DMS153 (cell line): ENCODE measurements at places on chromosomes 16 and 17.

- no peak for DNase-seq
Observed at GRCh38 chr16:85246473-85246872, 134.2 kb upstream of the CIBAR2 start.

- peak; percentile 10 for DNase-seq
Observed at GRCh38 chr16:28326881-28327610, 34.7 kb downstream of the SBK1 start.

DNA sequence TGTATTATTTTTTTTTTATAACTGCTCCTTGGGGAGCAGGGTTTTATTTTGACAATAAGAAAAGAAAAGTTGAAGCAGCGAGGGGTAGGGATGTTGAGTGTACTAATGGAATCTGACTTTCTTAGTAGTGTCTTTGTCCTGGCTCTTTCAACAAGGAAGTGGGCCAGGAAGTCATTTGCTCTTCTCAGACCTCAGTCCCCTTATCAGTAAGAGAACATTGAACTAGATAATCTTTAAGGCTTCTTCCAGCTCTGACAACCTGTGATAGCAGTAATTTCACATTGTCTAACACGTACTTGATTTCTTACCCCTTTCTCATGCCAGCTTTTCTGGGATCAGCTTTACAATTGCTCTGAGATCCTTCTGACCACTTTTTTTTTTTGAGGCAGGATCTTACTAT is 8.3 kb downstream of the LIG3 start:
- no peak for DNase-seq

- DNase-seq, result peak; percentile 42
Observed at GRCh38 chr16:396199-396598, 800 bp upstream of the NME4 start.

GRCh38 chr17:10205549-10206185 is 7.3 kb upstream of the GAS7 start:
- DNase-seq, result no peak

DNA sequence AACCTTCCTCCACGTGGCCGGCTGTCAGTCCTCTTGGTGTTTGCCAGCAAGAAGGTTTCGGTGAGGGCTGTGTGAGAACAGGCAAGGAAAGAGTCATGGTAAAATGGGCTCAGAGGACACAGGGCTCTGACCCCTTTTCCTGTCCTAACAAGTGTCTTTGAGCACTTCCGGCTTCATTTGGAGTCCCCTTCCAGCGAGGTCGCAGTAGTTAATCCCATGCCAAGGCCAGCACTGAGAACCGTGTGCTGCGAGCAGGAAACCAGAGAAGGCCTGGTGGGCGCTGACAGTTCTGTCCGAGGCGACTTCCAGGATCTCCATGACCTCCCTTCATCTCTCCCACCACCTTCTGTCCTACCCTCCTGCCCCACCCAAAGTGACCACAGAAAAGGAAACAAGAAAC is 168.1 kb downstream of the ZFHX3 start:
- no peak for DNase-seq

DNA sequence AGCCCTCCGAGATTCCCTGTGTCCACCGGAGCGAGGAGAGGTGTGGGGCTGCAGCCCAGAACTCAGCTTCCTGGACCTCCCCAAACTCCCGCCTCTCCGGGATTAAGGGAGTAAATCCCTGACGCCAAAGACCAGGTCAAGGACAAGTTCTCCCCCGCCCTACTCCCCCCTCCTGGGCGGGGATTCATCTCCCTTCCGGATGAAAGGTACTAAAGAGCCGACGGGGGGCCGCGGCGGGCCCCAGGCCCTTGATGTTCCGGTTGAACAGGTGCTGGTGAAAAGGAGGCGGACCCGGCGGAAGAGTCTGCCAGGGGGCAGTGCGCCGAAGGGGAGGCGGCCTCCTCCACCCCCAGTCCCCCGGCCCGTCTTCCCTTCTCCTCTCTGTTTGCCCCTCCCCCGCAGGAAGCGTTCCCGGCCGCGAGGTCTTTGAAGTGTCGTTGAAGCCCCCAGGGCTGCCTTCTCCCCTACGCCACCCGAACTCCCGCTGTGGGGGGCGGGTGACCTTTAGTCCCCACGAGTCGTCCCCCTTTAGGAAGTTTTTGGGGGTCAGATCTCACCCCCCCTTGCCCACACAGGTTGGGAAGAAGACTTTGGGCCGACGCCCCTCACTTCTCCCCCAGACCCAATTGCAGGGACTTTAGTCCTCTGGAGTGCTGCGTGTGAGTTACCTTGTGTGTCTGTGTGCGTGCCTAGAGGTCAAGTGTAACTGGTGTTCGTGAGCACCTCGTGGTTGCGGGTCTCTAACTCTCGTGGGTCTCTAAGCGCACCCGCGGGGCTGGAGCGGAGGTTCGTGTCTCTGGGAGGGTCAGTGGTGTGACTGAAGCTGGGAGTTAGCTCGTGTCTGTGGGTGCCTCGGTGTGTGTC is 1.1 kb upstream of the MLLT6 start:
- DNase-seq, result peak; percentile 96

- DNase-seq, result no peak
Observed at GRCh38 chr17:688100-688989, 26.3 kb downstream of the VPS53 start.

- DNase-seq, result no peak
Observed at GRCh38 chr17:72926171-72926570, 166.3 kb downstream of the SLC39A11 start.

GRCh38 chr17:79842656-79843473 is 3.6 kb upstream of the CBX4 start:
- no peak for DNase-seq

DNA sequence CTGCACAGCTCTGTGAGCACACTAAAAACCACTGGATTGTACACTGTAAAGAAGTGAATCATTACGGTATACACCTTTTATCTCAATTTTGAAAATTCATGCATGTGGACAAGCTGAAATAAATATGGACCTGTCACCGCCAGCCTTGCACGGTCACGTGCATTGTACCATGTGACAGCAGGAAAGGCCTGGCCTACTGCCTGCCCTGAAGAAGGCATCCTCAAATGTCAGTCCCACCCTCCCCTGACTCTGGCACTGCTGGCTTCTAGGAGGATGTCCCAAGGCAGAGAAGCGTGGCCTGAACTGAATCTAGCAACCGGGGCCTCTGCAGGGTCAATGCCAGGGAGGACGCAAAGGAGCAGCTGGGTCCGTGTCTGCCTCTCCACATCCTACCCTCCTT is 34.6 kb downstream of the SLC38A8 start:
- DNase-seq, result no peak

DNA sequence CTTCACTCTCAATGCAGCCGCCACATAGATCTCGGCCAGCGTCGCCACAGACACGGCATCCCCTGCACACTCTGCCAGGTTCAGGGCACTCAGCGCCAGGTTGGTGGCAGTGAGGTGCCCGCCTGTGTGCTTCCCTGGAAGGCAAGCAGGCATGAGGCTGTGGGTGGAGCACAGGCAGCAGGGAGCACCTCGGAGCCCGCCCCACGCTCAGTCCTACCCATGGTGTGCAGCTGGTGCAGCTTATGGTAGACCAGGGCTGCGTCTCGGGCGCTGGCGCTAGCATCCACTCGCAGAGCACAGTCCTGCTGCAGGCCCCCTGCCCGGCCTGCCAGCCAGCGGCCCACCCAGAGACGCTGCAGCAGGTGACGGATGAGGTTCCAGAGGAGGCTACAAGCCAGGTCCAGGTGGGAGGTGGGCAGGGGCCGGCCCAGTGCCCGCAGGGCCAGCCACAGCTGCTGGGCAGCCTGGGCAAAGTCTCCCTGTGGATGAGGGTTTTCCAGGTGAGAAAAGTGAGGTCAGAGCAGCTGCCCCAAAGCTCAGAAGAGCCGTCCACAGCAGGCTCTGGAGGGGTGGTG is 20.5 kb downstream of the SREBF1 start:
- no peak for DNase-seq

DNA sequence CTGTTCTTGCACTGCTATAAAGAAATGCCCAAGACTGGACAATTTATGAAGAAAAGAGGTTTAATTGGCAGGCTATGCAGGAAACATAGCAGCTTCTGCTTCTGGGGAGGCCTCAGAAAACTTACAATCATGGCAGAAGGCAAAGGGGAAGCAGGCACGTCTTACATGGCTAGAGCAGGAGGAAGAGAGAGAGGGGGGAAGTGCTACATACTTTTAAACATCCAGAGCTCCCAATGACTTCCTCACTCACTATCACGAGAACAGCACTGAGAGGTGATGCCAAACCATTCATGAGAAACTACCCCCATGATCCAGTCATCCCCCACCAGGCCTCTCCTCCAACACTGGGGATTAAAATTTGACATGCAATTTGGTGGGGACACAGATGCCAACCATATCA is 13.3 kb downstream of the WFIKKN2 start:
- DNase-seq, result no peak

DNA sequence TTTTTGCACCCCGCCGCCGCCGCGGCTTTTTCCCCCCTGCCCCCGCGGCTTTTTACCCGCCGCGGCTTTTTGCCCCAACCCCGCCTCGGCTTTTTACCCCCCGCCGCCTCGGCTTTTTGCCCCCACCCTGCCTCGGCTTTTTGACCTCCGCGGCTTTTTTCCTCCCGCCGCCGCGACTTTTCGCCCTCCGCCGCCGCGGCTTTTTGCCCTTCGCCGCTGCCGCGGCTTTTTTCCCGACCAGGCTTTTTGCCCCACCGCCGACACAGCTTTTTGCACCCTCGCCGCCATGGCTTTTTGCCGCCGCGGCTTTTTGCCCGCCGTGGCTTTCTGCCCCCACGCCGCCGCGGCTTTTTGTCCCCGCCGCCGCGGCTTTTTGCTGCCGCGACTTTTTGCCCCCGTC is 137.0 kb upstream of the TP53TG3D start:
- DNase-seq, result no peak

- DNase-seq, result no peak
Observed at GRCh38 chr16:73724503-73724902, 572.1 kb upstream of the PSMD7 start.

DNA sequence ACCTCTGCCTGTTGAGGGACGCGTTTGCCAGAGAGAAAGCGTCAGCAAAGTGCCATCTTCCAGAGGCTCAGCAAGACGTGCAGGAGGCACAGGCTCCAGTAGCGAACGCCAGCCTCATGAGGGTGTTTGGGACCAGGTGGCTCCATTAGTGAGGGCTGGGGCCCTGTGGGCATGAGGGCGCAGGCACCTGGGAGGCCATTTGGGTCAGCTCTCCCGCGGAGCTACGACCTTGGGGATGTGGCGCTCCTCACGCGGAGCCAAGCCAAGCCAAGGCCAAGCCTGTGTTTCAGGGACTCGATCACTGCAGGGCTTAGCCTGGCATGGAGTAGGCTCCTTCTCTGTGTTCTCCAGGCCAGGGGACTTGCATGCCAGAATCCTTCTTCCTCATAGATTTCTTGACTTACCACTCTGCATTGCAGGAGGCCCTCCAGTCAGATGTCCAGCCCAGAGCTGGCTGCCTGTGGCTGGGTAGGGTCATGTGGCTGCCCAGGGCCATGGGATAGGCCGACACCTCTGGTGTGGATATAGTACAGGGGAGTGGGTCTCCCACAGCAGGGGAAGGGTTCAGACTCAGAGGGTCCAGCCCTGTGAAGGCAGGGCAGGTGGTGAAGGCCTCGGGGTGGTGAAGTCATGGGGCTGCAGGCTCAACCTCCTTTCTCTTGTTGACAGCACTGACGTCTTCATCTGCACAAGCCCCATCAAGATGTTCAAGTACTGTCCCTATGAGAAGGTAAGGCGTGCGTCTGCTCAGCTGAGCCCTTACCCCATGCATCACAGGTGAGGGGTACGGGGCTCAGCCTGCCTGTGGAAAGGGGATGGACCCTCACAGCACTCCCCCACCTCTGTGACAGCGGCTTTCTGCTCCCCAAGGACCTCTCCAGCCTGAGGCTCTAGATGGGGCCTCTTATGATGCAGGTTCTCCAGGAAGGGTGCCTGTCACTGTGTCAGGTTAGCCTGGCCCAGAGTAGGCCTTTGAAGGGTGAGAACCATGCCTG is 19.6 kb downstream of the NT5M start:
- DNase-seq, result no peak

DNA sequence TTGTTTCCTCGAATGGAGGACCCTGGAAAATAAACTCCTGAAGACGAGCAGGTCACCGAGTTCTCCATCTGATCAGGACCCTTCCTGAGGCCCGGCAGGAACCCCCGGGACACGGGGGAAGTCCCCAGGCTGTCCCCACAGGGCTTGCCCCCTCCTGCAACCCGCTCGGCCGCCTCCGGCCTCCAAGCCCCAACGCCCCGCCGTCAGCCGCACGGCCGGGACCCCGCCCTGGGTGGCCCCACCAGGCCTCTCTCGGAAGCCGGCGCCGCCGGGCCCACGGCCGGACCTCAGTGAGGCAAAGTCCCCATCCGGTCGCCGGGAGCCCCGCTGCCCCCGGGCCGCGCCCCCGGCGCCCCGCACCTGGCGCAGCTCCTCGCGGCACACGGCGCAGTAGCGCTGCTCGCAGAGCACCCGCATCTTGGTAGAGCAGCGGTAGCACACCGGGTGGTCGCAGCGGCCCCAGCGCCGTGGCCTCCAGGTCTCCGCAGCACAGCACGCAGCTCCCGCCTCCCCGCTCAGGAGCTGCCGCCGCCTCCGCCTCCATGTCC is 383 bp downstream of the ZNF598 start:
- no peak for DNase-seq

GRCh38 chr16:85042167-85042526 is 14.6 kb downstream of the KIAA0513 start:
- no peak for DNase-seq

- DNase-seq, result no peak
Observed at GRCh38 chr17:54771409-54771915, 129.2 kb upstream of the TOM1L1 start.

- DNase-seq, result peak; percentile 8
Observed at GRCh38 chr17:79391376-79392233, 219.2 kb downstream of the RBFOX3 start.

DNA sequence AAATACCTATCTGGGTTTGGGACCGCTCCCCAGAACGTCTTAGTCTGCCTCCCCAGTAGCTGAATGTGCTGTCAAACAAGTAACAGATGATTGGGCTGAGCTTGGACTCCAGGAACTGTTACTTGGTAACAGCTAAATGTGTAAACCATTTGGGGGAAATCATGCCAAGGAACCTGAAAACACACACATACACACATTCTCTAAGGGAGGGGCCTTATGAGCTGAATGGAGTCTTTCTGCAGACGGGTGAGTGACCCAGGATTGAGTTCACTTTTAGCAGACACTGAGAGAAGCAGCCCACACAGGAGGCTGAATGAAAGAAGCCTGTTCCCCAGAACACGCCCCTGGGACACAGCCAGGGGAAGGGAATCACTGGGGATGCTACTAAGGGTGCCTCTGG is 1.6 kb downstream of the ACLY start:
- DNase-seq, result no peak

DNA sequence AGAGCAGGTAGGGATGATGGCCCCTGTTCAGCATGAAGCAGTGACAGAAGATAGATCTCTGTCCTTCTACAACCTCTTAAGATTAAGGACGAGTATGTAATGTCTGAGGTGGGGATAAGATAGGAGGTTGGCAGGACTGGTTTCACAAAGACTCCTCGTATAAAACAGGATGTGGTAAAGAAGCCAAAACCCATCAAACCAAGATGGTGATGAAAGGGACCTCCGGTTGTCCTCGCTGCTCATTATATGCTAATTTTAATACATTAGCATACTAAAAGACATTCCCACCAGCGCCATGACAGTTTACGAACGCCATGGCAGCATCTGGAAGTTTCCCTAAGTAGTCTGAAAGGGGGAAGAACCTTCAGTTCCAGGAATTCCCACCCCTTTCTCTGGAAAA is 27.3 kb downstream of the MIS12 start:
- DNase-seq, result no peak
